ENCODE measurements at places on chromosomes 7 and 10.

DNA sequence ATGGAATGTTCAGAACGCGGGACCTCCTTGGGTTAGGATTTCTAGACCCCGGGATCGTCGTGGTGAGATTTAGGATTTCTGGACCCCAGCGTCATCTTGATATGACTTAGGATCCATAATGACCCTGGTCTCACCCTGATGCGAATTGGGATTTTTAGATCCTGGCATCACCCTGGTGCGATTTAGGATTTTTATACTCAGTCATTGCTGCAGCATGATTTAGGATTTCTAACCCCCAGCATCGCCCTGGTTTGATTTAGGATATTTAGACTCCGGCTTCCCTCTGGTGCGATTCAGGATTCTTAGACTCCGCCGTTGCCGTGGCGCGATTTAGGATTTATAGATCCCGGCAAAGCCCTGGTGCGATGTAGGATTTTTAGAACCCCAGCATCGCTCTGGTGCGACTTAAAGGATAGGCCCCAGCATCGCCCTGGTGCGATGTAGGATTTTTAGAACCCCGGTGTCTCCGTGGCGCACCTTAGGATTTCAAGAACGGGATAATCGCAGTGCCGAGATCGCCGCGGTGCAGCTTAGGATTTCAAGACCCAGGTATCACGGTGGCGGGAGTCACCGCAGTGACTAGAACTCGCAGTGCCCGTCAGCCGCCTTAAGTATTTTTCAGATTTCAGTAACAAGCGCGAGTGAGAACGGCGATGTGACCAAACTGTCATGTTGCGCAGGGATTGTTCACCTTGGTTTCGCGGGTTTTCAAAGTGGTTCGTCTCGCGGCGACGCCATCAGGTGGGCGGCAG, 814 bp downstream of the MEST start:
- DNase-seq, result no peak

- no peak for DNase-seq
Observed at GRCh38 chr7:84337429-84337828, 142.8 kb upstream of the SEMA3A start.

DNA sequence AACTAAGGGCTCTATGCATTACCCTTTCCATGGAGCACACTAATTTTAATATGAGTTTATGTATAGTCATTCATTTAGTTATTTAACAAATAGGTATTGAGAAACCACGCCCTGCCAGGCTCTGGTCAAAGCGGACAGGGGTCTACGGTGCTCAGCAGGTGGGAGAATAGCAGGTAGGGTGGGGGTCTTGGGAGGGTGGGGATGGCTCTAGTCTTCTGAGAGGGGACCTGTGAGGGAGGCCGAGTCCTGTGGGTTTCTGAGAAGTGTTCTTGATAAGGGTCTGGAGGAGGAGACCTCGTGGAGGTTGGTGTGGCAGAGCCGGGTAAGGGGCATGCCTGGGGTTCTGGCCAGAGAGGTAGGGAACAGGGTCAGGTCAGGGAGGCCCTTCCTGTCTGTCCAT, 1.1 kb downstream of the WDFY4 start:
- no peak for DNase-seq

- no peak for DNase-seq
Observed at GRCh38 chr7:122442929-122443328, 138.4 kb upstream of the FEZF1 start.

DNA sequence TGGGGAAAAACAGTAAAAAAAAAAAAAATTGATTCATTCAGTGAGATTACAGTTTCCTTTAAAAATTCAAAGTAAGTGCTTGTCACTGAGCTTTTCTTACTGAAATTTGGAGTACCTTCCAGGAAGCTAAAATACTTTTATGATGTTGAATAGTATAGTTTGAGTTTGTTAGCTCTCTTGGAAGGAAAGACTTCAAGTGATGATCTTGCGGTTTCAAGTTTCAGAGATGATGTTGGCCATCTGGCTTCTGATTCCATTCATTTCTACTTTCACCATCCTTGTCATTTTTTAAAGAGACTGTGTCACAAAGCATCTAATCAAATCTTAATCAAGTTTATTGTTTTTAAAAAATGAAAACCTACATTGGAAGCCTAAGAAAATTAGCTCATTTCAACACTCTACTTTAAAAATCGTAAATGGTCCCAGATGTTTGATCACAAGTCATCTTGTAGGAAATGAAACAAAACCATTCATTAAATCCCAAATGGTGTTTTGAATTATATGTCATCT, 4.9 kb upstream of the HERPUD2 start:
- no peak for DNase-seq

DNA sequence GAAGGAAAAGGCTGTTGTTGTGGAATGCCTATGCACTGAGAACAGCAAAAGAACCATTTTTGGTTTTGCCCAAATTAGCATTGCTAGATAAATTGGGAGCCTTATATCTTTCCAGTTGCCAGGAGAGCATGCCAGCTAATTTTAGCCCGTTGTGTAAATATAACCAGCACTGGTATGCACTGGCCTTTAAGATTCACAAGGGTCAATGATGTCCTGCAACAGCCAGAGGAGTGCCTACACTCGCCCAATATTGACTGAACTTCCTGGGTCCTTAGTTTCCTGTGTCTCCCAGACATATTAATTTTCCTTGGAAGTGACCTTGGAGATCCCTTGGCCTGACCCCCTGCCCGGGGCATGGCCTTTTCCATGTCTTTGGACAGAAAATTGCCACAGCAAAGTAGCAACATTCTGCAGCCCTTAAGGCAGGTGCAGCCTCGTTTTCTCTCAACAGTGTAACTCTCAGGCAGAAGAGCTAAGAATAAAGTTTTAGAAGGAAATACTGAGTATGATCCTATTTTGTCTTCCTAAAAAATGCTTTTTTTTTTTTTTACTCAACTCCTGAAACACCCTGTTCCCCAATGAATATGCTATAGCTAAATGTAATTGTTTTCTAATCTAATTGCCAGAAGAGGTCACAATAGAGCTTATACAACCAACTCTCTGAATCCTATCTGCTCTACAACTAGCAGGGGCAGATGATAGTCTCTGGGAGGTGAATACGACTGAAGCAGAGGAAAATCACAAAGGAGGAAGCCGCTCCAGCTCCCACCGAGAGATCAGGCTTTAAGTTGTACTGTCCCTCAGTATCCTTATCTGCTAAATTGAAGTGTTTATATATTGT, 131.9 kb upstream of the PCGF5 start:
- peak; percentile 16 for DNase-seq

DNA sequence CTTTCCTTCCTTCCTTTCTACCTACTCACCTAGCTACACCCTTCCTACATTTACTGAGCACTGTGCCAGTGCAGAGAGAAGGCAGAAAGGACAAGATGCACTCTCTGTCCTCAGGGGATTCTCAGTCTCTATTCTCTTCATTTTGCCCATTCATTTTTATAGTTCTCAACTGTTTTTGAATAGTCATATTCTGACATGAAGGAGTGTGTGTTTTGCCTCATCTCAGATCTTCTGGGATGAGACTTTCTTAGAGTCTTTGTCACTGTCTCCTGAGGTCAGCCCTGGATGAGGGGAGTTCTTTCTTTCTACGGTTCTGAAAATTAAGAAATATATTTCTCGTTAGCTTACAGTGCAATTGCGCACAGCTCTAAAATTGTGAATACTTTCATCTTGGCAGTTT, 21.3 kb downstream of the CLCN1 start:
- no peak for DNase-seq

GRCh38 chr10:1177936-1178335, 121.8 kb downstream of the WDR37 start:
- DNase-seq, result no peak

GRCh38 chr7:122902751-122903495, 16.7 kb upstream of the CADPS2 start:
- no peak for DNase-seq

GRCh38 chr7:19749658-19750057, 23.8 kb downstream of the TMEM196 start:
- DNase-seq, result peak; percentile 49

GRCh38 chr7:39824456-39825200, 125.4 kb upstream of the CDK13 start:
- DNase-seq, result no peak

DNA sequence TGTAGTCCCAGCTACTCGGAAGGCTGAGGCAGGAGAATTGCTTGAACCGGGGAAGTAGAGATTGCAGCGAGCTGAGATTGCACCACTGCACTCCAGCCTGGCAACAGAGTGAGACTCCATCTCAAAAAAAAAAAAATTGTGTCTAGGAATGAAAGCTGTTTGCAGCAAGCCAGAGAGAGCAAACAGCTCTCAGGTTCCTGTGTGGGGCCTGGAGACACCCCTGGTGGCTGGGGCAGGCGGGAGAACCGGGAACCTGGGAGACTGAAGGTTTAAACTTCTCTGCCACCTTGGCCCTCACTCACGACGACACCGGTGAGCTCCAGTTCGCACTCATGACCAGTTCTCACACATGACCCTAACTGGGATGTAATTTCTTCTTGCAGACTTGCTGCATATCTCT, 13.2 kb upstream of the UNCX start:
- no peak for DNase-seq

GRCh38 chr7:44980393-44981034, 1.7 kb upstream of the MYO1G start:
- DNase-seq, result peak; percentile 4

DNA sequence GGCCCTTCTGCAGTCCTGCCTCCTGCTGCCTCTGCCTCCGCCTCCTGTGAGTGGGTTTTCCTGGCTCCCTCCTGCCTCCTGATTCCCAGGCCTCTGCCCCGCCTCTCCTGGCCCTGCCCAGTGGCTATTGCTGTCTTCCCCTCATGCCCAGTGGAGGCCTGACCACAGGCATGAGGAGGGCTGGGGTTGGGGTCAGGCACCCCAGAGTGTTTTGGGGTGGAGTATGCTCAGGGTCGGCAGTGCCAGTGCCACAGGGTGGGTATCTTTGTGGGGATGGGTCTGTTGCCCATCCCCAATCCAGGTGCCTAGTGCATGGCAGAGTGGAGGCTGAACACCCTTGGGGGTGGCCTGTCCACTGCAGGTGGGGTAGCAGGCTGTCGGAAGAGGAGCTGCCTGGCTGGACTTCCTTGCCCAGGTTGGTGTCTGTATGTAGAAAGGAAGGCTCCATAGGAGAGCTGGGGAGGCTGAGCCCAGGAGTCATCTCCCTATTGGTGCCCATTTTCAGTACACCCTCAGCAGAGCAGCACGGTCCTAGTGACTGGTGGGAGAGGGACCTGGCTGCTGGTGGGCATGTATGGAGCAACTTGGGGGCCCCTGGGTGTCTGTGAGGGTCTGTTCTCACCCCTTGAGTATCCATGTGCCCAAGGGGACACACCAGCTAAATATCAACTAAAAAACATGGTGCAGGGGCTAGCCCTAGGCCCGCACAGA, 62.2 kb downstream of the ARHGAP22 start:
- DNase-seq, result no peak

- no peak for DNase-seq
Observed at GRCh38 chr10:11149807-11150141, 132.1 kb downstream of the CELF2 start.

DNA sequence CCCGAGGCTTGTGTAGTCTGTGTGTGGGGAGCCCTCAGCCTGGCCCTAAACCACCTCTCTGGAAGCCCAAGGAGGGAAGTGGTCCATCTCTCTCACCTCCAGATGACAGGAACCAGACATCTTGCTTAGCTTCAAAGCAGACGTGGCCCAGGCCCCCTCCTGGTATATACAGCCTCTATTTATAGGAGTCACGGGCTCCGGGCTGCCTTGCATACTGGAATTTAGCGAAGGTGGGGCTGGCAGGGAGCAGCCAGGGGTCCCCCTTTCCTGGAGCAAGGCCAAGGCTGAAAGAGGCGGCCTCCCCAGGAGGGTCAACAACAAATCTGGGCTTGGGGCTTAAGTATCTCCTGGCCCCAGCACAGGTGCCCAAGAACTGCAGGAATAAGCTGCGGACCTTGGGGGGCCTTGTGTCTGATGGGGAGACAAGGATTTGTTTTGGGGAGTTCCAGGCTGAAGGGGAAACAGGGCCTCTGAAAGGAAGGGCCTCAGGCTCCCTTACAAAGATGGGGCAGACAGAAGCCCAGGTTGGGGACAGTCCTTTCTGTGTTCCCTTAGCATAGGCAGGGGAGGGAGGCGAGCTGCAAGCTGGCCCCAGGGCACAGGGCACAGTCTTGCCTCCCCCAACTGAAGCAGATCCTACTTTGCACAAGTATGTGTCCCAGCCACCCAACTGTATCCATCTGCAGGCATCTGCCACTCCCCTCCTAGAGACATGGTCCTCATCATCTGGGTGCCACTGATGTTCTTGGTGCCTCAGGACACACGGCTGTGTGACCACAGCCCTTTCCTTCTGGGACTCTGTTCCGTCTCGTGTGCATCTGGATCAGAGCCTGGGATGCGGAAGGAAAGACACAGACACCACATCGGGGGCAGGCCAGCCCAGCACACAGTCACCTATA, 11.9 kb downstream of the ZCCHC24 start:
- no peak for DNase-seq

GRCh38 chr10:49264177-49264677, 34.7 kb upstream of the C10orf71 start:
- DNase-seq, result no peak

- DNase-seq, result no peak
Observed at GRCh38 chr7:44223362-44224079, 22.7 kb downstream of the YKT6 start.

GRCh38 chr7:50208378-50208982, 96.0 kb upstream of the IKZF1 start:
- no peak for DNase-seq

GRCh38 chr10:77144656-77145055, 493.0 kb downstream of the KCNMA1 start:
- DNase-seq, result no peak

- peak; percentile 13 for DNase-seq
Observed at GRCh38 chr10:32190890-32191491, 134.8 kb upstream of the KIF5B start.

DNA sequence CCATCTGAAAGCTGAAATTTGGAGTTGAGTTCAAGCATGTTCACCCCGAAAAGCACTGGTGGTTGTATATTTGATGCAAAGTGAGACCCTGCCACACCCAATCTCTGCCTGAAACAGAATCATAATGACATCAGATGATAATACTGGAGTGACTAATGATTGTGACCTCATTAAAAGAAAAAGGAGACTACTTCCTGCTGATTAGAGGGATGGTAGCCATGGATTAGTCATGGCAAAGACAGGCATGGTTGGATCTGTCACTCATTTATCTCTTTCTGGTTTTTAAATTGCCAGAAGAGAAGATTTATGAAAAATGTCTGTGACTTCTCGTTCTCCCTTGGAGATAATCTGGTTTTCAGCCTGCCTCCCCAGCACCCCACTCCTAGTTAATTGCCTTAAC, 101.2 kb downstream of the BAMBI start:
- DNase-seq, result peak; percentile 75

GRCh38 chr7:109660401-109660800, 1090.7 kb downstream of the DNAJB9 start:
- no peak for DNase-seq
